CD4-positive, alpha-beta T cell treated with Interleukin-4 for 1 hour (primary cell): ENCODE measurements at places on chromosomes 16 and 17.

DNA sequence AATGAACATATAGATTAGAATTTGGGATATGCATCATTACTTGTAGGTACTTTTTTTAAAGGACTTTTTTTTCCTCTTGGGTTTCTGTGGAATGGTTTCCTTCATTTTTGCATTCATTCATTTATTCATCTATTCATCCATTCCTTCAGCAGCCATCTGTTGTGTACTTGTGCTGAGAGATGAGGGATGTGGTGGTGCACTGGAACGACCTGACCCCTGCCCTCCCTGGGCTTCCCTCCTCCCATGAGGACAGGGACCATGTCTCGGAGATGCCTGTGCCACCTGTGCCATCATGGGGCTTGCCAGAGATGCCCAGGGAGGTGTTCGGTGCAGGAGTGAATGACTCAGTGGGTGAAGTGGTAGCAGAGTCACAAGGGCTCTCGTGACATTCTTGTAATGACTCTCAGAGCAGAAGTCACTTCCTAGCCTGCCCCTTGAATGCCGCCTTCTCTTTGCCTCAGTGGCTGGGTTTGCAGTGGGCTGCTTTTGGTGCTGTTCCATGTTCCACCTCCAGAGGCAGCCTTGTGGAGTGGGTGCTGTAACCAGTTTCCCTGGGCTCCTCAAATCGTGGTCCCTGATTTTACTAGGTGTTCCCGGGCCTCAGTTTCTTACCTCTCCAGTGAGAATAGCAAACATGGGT is 43.9 kb downstream of the CLEC16A start:
- peak; percentile 25 for DNase-seq

DNA sequence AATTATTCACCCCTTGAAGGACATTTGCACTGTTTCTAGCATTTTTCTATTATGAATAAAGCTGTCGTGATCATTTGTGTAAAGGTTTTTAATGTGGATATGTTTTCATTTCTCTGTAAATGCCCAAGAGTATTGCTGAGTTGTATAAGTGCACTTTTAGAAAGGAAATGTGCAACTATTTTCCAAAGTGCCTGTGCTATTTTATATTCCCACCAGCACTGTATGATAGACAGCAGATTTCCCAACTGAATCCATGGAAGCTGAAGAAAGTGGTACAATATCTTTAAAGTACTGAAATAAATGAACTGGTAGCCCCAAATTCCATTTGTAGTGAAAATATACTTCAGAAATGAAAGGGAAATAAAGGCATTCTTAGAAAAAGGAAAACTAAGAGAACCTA is 238.4 kb downstream of the BCAS3 start:
- no peak for DNase-seq

- DNase-seq = no peak
Measured at GRCh38 chr16:11181242-11181898, 74.6 kb downstream of the SOCS1 start.

DNA sequence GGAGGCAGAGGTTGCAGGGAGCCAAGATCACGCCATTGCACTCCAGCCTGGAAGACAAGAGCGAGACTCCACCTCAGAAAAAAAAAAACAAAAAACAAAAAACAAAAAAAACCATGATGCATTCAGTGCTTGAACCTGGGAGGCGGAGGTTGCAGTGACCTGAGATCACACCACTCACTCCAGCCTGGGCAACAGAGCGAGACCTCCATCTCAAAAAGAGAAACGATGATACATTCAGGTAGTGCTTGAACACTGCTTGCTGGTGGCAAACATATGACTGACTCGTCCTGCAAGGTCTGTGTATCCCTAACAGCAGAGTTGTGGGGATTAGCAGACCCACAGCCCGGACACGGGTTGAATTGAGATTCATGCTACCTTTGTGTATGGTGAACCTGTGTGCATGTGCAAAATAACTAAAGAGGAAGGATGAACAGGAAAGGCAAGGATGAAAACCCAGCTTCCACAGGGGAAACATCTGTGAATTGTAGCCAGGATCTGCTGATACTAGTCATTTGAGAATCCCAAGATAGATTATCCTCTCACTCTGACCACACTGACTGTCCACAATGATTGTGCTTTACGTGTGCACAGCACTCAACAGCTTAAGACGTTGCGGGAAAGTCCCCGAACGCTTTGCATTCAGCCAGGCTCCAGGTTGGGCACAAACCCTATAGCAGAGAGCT is 52.4 kb upstream of the MRPS23 start:
- no peak for DNase-seq

- no peak for DNase-seq
Measured at GRCh38 chr17:82754297-82755208, 2.7 kb downstream of the TBCD start.

DNA sequence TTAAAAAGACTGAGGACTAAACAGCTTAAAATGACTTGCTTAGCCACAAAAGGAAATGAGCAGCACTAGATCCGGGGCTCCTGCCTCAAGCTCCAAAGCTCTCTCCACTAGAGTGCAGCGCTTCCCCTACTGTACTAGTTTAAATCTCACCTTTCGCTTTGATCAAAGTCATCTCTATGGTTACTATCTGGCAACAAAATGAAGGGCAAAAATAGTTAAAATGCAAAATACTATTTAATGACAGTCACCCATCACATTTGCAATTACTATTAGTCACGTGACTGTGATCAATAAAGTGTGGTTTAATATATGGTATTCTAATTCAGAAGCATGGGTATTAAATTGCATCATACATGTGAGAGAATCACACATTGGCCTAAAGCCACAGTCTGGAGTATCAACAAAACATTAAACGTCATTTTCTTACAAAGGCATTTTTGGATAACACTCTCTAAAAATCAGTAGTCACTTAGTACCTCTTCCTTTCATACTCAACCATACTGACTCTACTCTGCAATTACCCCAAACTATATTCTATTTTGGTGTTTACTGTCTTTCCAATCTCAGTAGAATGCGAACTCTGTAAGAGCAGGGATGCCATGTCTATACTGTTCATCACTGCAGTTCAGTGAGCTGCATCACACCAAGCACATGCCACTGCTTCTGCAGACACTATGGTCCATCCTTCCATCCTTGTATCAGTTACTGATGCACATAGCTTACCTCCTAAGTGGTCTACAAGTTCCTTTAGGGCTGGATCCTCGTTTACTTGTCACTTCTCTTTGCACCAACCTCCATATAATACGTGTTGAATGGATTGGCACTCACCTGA is 6.2 kb downstream of the PSMD12 start:
- DNase-seq = peak; percentile 78

GRCh38 chr17:19769946-19770652 is 22.0 kb upstream of the ALDH3A1 start:
- DNase-seq = no peak

DNA sequence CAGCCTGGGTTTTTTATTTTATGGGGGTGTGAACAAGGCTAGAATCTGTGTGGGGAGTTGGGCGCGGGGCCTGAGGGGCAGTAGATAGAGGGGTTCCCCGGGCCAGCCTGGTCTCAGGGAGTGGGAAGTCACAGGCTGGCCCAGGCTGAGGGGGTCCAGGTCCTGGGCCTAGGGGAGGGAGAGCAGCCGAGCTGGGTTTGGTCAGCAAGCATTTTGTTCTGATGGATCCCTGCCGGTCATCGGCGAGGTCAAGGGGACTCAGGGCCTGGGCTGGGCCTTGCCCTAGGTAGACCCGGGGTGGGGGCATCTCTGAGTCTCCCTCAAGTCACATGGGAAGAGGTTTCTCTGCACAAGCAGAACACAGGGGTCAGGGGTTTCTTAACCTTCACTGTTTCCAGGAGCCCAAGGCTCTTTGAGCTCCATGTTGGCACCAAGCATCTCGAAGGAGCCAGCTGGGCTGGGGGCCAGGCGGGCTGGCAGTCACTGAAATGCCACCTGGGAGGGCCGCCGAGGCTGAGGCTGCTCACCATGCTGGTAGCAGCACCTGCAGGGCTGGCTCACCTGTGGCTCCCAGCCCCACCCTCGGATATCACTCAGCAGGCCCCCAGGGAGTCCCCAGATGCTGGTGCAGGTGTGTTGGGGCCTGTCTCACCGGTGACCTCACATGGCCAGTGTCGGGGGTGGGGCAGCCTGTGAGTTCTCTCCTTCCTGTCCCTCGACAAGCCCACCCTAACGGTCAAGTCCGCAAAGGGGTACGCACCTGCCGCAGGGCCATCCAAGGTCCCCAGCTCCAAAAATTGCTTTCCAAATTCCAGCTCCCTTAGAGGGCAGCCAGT is 41.0 kb downstream of the SLC7A5 start:
- no peak for DNase-seq

GRCh38 chr16:11205065-11205699 is 50.8 kb downstream of the SOCS1 start:
- DNase-seq = no peak

- no peak for DNase-seq
Measured at GRCh38 chr17:8142887-8143580, 9.2 kb downstream of the PER1 start.
